Thoracic aorta (tissue), 2 donors: ENCODE measurements at places on chromosomes 6 and 20. TPM values are rescaled to one million over a fixed set of nuclear protein-coding genes. Genes with fewer than 3 reads are reported as not detected.

GRCh38 chr6:153941768-153942167 lies 97.3 kb upstream of the OPRM1 start:
- no peaks in the 10 kb centered on the region for H3K36me3 ChIP-seq
- no peak for DNase-seq
- no peaks in the 10 kb centered on the region for H3K4me1 ChIP-seq

- no peak overlapping the region for H3K4me3 ChIP-seq
- H3K36me3 ChIP-seq, result no peaks in the 10 kb centered on the region
- no peaks in the 10 kb centered on the region for H3K4me1 ChIP-seq
- H3K27ac ChIP-seq, result no peak overlapping the region
Observed at GRCh38 chr20:15642676-15643075, 930.6 kb downstream of the KIF16B start.

Gene PBOV1
- not detected for total RNA-seq

Gene PERP
- total RNA-seq, result 21.1 TPM

DNA sequence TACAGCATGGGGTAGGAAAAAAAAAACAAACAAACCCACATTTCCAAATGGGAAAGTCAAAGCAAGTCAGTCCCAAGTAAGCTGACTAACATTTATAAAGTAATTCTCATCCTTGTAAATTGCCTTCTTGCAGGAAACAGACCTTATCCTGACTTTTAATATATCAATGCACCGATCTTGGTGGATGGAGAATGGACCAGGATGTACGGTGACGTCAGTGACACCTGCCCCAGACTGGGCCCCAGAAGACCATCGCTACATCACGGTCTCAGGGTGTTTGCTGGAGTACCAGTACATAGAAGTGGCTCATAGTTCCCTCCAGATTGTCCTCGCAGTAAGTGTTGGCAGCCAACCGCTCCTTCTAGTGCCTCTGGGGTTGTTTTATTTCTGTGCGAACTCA lies 304.2 kb upstream of the RNF217 start:
- DNase-seq, result no peak
- no peak overlapping the region for H3K27ac ChIP-seq
- H3K27me3 ChIP-seq, result no peaks in the 10 kb centered on the region
- H3K36me3 ChIP-seq, result no peaks in the 10 kb centered on the region

DNA sequence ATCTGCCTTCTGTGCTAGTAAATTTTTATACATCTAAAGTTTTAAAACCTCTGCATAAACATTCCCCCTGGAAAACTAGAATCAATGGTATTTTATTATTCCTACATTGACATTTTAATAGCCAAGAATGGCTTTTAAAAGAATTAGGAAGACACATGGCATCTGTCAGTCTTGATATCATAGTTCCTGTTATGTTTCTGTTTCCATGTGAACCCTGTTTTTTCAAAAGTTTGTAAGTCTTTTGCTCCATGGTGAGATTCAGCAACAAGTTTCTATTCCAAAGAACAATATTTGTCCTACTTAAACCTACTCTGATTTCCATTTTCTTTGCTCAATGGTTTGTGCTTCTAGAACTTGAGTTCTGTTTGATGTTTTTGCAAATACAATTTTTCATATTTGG lies 95.2 kb downstream of the PLEKHG1 start:
- no peak overlapping the region for H3K4me3 ChIP-seq
- H3K27ac ChIP-seq, result no peak overlapping the region
- no peaks in the 10 kb centered on the region for H3K27me3 ChIP-seq
- no peaks in the 10 kb centered on the region for H3K4me1 ChIP-seq

GRCh38 chr6:137157601-137158000 lies 15.8 kb downstream of the IL22RA2 start:
- H3K27me3 ChIP-seq, result no peaks in the 10 kb centered on the region
- no peak overlapping the region for H3K4me3 ChIP-seq
- DNase-seq, result no peak
- H3K27ac ChIP-seq, result no peak overlapping the region
- H3K36me3 ChIP-seq, result no peaks in the 10 kb centered on the region
